NCI-H510A (cell line): ENCODE measurements at places on chromosomes 4 and X.

DNA sequence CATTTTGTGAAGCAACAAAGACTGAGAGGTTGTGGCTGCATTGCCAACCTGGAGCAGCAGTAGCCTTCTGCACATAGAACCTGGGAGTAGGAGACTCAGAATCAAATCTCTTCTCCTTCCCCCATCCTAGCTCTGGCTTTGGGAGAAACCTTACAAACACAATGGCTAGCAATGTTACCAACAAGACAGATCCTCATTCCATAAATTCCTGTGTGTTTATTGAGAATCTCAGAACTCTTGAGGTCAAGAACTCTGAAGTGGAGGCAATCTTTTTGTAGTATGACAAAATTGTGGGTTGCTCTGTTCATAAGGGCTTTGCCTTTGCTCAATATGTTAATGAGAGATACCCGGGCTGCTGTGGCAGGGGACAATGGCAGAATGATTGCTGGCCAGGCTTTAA lies 406.7 kb upstream of the SPANXN1 start:
- no peak for DNase-seq

DNA sequence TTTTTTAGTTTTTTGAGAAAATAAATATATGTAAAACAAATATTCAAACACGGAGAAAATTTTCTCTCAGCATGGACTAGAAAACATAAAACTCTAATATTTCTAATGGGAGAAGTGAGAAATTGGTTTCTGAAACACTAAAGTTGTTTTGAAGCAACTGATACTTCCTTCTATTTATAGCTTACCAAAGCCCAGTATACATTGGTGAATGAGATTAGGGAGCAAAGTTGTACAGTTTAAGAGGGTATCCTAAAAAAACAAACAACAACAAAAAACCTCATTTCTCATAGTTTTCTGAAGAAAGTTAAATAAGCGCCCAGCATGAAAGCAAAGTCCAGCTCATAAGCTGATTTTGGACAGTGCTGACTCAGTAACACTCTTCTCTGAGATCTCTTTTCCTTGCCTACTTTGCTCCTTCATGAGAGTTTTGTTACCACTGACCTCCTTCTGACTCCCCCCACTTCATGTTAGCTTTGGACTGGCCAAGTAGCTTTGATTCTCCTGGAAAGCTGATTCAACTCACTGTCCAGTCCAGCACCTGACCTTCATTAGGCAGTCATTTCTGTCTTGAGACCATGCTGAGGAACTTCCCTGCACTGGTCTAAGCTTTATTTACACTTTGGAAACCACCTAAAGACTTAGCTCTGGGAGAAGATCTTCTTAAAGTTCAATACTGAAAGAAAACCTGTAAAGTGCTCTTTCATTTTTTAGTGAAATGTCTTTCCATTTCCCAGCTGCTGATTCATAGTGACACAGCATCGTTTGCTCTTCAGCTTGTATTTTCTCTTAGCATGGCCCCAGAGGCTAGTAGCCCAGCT lies 21.8 kb upstream of the P2RY10 start:
- no peak for DNase-seq

- no peak for DNase-seq
These were observed 196.0 kb upstream of the DCAF8L1 start for GRCh38 chrX:28177202-28177601.

- DNase-seq, result no peak
These were observed 43.9 kb upstream of the PDLIM5 start for GRCh38 chr4:94407846-94408245.

- no peak for DNase-seq
These were observed 48.5 kb upstream of the ZNF157 start for GRCh38 chrX:47321823-47322371.

GRCh38 chr4:188220006-188220405 lies 80.8 kb downstream of the TRIML1 start:
- no peak for DNase-seq
